ENCODE measurements at places on chromosomes 5 and 9.

GRCh38 chr5:132853790-132854189 is 12.5 kb downstream of the GDF9 start:
- DNase-seq = no peak

- DNase-seq = no peak
Measured at GRCh38 chr5:65919773-65920172, 6.6 kb upstream of the ERBIN start.

GRCh38 chr5:52013523-52013922 is 630.3 kb downstream of the ISL1 start:
- peak; percentile 20 for DNase-seq

- DNase-seq = no peak
Measured at GRCh38 chr5:4630031-4630430, 510.1 kb upstream of the ADAMTS16 start.

DNA sequence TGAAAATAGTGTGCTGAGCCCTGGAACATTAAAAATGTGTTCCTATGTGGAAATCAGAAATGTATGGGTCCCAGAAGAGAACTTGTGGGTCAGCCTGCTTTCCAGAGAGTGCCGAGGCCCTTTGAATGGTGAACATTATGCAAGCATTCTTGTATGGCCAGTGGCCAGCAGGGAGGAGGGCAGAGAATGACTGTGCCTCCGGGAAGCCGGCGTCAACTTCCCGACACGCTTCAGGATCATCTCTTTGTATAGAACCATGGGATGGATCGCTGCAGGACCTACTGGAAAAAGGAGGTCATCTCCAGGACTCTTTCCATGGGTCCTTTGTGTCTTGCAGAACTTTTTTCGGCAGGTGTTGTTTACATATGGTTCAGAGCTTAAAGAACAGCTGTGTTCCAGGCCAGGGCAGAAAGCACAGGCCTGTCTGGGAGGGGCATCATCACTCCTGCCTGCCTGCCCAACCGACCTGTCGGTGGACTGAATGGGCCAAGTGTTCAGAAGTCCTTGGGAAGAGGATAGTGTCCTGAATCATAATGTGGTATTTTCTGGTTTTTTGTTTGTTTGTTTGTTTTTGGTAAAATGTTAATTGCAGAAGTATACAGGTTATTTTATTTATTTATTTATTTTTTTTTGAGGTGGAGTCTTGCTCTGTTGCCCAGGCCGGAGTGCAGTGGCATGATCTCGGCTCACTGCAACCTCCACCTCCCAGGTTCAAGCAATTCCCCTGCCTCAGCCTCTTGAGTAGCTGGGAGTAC is 9.0 kb downstream of the PRRC2B start:
- DNase-seq = no peak

DNA sequence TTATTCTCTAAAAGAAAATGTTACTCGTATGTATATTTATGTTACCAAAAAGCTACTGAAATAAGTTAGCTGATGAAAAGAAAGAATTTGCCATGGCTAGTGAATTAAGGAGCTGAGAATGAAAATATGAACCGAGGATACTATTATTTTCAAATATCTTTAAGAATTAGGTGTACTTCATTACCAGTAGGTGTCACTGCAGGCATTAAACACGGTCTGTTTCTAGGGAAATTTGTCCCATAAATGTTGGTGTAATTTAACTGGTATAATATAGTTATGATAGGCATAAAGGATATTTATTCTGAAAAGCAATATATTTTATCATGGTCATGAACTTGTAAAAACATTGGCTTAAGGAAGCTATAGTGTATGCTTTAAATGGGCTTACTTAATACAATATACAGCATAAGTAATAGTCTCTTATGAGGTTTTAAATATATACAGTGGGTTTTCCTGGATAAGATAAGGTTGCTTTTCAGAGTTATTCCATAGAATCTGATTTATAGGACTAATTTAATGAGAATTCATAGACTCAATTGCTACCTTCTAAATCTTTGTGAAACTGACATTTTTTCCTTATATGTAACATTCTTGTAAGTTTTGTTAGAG is 72.4 kb upstream of the MPDZ start:
- DNase-seq = peak; percentile 35

GRCh38 chr5:95808686-95809413 is 13.7 kb downstream of the GLRX start:
- DNase-seq = peak; percentile 38

- no peak for DNase-seq
Measured at GRCh38 chr5:135396459-135397055, 2.5 kb downstream of the MACROH2A1 start.

DNA sequence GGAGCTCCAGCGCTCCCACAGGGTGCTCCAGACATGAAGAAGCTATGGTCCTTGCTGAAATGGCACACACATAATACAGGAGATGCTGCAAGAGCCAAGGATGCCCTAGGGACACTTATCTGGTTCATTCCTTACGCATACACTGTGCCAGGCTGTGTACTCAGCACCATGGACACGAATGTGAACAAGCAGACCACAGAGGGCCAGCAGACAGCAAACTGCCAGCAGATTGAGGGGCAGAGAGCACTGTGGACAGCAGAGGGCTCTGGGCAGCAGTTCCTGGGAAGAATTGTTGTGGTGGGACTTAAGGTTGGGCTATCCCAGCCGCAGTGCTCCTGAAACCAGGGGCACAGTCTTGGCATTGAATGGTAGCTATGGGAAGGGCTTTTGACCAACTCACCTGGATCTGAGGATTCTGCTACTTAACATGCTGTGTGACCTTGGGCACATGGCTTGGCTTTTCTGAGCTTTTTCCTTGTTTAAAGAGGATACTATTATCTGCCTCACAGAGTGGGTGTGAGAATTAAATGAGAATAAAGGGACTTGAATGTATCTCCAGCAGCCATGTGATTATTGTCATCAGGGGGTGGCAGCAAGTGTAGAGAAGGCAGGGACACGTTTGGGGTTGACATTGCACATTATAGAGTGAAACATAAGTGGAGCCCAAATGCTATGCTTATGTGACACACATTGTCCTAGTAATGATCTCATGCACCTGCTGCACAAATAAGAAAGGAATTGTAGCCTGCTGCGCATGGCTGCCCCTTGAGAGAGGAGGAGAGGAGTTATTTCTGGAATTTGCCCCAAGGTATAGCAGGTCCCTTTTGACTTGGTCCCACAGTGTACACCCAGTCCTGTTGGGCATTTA is 30.1 kb downstream of the PPARGC1B start:
- peak; percentile 59 for DNase-seq

DNA sequence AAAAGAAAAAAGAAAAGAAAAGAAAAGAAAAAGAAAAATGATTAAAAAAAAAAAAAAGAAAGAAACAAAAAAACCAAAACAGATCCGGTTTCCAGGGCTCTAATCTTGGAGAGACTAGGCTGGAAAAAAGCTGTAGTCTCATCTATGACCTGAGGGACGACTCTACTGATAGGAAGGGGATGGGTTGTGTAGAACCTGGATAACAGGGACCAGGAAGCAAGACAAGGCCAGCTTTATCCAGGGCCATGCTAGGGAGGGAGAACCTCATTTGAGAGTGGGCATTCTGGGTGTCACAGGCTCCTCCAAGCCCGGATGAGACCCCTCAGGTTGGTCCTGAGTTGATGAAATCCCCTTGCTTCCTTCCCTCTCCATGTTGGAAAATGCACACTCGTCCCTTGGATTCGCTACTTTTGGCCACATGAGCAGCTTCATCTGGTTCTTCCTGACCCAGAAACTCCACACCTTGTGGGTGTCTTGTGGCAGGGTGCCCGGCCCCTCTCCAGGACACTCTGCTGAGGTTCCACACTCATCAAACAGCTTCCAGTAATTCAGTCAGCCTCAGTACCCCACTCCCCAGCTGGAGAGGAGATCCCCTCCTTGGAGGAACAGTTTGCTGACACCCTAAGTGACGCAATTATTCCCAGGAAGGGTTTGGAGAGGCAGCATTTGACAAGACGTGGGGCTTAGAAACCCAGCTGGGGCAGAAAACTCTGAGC is 71.1 kb upstream of the LHFPL2 start:
- DNase-seq = no peak

GRCh38 chr9:133609311-133610098 is at the start of gene FAM163B:
Gene FAM163B (minus strand): TSS chr9:133609389. CDS start chr9:133580223, 29,166 bp downstream.
- DNase-seq = no peak

GRCh38 chr9:93902780-93903655 is 52.1 kb downstream of the BARX1 start:
- no peak for DNase-seq

- no peak for DNase-seq
Measured at GRCh38 chr5:65866837-65867521, 59.4 kb upstream of the ERBIN start.

GRCh38 chr5:102036927-102037326 is 259.2 kb downstream of the SLCO4C1 start:
- DNase-seq = no peak

DNA sequence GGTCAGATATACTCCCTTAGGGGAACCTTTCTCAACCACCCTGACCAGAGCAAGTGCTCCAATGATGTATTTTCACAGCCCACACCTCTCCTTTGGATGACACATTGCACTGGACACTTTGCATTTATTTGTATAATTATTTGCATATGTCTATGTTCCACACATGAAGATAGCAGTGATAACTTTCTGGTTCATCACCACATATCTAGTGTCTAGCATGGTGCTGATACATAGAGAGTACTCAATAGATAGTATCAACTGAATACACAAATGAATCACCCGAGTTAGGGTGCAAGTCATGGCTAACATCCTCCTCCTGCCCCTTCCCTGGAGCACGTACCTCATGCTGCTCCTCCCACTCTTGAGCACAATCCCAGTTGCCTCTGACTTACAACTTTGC is 617.6 kb downstream of the EBF1 start:
- no peak for DNase-seq

DNA sequence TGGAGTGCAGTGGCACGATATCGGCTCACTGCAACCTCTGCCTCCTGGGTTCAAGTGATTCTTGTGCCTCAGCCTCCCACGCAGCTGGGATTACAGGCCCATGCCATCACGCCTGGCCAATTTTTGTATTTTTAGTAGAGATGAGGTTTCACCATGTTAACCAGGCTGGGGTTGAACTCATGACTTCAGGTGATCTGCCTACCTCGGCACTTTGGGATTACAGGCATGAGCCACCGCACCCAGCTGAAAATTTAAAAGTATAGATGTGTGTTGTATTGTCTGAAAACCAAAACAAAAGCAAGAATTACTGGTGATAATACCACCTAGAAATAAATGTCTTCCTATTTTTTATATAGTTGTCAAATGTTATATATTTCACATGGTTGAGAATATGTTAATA is 162.0 kb upstream of the DMRT1 start:
- no peak for DNase-seq

- no peak for DNase-seq
Measured at GRCh38 chr5:126872561-126873354, 95.8 kb downstream of the LMNB1 start.

DNA sequence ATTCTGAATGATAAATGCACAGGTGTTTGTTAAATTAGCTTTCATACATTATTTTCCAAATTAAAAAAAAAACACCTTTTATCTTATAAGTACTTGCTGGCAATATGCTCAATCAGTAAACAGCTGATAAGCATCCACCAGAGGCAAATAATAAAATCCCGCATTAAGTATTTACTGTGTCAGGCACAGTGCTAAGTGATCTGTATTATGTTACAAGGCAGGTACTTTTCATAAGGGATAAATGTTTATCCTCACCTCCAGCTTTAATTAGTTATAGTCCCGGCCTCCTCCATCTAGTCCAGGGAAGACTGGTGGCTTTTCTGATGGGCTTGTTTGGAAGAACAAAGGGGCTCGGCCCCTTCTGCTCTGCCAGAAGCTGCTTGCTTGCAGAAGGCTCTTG is 40.1 kb downstream of the PFDN1 start:
- DNase-seq = no peak

All from spinal cord (tissue), 10 donors.